ENCODE measurements at places on chromosomes 2 and 18. TPM values are rescaled to one million over a fixed set of nuclear protein-coding genes. Genes with fewer than 3 reads are reported as not detected.

DNA sequence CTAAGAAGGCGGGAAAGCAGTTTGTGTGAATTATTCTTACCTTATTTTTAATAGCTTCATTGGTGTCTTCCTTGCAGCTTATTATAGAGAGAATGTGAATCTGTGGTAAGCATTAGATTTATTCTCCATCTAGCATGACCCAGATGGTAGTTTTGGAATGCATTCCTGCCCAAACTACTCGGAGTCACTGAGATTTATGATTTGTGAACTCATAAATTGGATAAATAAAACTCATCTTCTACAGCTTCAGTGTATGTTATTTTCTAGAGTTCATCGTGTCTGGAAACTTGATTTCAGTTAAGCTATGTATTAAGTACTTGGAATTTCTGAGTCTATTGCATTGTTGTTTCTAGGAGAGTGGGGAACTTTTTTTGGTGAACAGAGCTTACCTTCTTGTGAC is 170.5 kb downstream of the FAM210A start:
- H3K27me3 ChIP-seq = peaks cover 16% of the 10 kb centered on the region
- no peaks in the 10 kb centered on the region for H3K36me3 ChIP-seq
- no peaks in the 10 kb centered on the region for H3K4me1 ChIP-seq
- DNase-seq = no peak

GRCh38 chr2:82690757-82691411 is 1768.2 kb downstream of the SUCLG1 start:
- no peaks in the 10 kb centered on the region for H3K4me1 ChIP-seq
- no peak overlapping the region for H3K27ac ChIP-seq
- no peak overlapping the region for H3K4me3 ChIP-seq
- H3K27me3 ChIP-seq = no peaks in the 10 kb centered on the region

DNA sequence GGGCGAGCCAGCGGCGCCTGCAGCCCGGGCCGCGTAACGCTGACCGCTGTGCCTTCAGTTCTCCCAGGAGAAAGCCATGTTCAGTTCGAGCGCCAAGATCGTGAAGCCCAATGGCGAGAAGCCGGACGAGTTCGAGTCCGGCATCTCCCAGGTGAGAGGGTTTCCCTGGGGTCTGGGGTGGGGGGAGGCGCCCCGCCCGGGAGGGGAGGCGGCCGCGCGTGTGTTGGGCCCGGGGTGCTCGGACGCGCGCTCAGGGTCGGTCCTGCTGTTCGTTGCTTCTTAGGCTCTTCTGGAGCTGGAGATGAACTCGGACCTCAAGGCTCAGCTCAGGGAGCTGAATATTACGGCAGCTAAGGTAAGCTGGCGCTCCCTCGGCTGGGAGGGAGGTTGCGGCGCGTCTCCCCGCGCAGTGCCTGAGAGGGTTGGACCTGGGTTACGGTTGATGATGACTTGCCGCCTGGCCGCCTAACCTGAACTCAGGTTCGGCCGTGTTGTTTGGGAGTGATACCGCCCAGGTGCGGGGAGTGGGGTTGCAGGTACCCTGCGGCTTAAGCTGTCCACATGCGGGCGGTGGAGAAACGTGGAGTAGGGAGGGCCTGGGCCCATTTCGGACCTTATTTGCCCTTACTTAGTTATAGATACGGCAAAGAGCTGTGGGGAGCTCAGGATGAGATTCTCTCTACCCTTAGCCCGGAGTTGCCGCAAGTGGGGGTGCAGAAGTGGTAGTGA is 638 bp downstream of the RPS7 start:
- peaks cover 53% of the 10 kb centered on the region for H3K4me1 ChIP-seq
- peak overlapping the region; percentile 99 for H3K27ac ChIP-seq
- peak overlapping the region; percentile 98 for H3K4me3 ChIP-seq

- H3K36me3 ChIP-seq = peaks cover 30% of the 10 kb centered on the region
- DNase-seq = no peak
- peaks cover 5% of the 10 kb centered on the region for H3K4me1 ChIP-seq
- H3K4me3 ChIP-seq = no peak overlapping the region
Observed at GRCh38 chr2:168849610-168850009, 40.6 kb downstream of the SPC25 start.

DNA sequence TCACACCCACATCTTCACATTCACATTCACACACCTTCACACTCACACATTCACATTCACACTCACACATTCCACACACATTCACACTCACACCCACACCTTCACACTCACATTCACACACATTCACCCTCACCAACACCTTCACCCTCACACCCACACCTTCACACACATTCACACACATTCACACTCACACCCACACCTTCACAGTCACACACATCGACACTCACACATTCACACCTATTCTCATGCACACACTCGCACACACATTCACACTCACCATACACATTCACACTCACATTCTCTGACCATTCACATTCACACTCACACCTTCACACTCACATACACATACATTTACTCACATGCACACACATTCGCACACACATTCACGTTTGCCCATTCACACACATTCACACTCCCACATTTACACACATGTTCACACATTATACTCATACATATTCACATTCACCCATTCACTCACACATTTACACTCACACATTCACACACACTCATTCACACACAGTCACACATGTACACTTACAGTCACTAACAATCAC is 62.7 kb downstream of the BIN1 start:
- H3K27ac ChIP-seq = no peak overlapping the region
- no peaks in the 10 kb centered on the region for H3K27me3 ChIP-seq
- peaks cover 2% of the 10 kb centered on the region for H3K36me3 ChIP-seq
- no peak for DNase-seq
- H3K4me1 ChIP-seq = peaks cover 3% of the 10 kb centered on the region
- H3K4me3 ChIP-seq = no peak overlapping the region

PROKR1 gene
- 0.16 TPM for total RNA-seq
